ENCODE measurements at places on chromosomes 3 and 15.

- no peak for DNase-seq
Measured at GRCh38 chr3:26474706-26475105, 147.9 kb upstream of the LRRC3B start.

DNA sequence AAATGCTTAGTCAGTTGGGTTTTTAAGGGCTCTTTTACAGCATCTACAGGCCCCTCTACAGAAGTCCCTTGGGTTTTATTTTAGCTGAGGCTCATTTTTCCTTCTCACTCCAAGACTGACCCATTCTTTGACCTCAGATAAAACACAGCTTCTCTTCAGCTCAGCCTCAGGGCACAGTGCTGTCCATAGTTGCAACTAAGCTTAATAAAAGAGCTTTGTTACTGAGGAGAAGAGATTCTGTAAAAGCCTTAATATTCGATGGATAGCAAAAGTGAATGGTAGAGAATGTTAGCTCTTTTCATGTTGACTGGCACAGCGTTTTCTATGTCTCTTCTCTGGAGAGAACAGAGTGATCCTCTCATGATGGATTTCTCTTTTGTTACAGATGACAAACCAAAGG lies 277.9 kb downstream of the BBX start:
- no peak for DNase-seq

- DNase-seq = no peak
Measured at GRCh38 chr3:182487143-182487542, 306.2 kb upstream of the ATP11B start.

DNA sequence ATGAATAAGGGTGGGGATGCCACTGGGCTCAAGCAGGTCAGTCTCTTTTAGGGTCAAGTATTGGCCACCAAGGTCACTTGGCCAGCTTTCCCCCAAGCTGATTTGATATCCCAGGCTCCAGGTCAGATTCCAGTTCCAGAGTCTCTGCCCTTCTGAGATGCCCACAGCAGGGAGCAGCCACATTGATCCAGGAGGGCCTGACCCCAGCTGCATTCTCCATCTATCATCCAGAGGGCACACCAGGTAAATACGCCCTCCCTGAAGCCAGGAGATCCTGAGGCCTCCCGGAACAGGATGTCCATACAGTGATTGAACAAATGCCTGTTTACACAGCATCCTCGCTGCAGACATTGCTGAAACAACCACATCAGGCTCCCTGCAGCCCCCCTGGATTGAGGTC lies 264.6 kb upstream of the TLE3 start:
- no peak for DNase-seq

DNA sequence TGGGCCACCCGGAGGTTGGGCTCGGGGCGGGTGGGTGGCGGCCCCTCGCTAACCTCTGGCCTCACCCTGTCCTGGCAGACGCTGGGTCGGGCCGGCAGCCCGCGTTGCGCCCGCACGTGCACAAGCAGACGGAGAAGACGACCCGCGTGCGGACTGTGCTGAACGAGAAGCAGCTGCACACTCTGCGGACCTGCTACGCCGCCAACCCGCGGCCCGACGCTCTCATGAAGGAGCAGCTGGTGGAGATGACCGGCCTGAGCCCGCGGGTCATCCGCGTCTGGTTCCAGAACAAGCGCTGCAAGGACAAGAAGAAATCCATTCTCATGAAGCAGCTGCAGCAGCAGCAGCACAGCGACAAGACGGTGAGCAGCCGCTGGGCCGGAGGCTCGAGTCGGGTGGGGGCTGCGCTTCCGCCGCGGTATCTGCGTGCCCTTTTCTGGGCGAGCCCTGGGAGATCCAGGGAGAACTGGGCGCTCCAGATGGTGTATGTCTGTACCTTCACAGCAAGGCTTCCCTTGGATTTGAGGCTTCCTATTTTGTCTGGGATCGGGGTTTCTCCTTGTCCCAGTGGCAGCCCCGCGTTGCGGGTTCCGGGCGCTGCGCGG lies 3.7 kb downstream of the ISL2 start:
- DNase-seq = no peak

- no peak for DNase-seq
Measured at GRCh38 chr3:76997733-76998132, 42.2 kb upstream of the ROBO2 start.

All from substantia nigra (tissue), 51 donors.